ENCODE measurements at places on chromosomes 2 and 18.

- no peak for DNase-seq
Observed at GRCh38 chr2:88746929-88747490, 55.5 kb downstream of the RPIA start.

- no peak for DNase-seq
Observed at GRCh38 chr18:22883827-22884226, 49.3 kb upstream of the RBBP8 start.

GRCh38 chr18:52394602-52395001, 54.6 kb downstream of the DCC start:
- DNase-seq, result no peak

DNA sequence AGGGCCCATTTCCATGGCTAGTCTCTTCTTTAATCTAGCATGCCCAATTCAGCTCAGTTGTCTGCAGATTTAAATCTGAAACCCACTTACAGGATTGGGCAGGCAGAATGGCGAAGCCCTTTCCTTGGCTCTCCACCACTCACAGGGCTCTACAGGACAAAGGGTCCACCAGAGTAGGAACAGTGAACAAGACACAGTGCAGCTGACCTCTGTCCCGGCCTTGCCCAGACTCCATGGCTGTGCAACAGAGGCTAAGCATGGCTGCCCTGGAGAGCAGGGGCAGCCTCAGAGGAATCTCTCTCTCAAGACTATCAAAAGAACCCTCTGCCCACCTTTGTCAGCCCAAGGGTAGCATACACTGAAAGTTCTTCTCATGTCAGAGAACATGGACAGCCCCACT, 9.7 kb upstream of the ATP6V1B1 start:
- DNase-seq, result no peak

DNA sequence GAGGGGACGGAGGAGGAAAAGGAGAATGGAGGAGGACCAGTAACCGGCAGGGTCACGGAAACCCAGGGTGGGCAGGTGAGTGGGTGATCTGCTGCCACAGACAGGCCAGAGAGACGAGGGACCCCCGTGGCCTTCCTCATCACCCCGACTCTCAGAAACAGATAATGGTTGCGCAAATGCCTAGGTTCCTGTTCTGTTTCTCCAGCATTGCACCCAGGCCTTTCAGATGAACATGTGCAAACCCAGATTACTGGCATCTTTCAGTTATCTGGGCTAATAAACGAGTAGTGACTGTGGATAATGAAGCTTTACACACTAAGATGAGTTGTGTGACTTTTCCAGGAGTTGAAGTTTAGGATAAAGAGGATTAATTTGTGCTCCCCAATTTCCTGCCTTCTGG, 46.5 kb downstream of the TET3 start:
- no peak for DNase-seq

GRCh38 chr2:205902900-205903237, 183.1 kb downstream of the INO80D start:
- no peak for DNase-seq

DNA sequence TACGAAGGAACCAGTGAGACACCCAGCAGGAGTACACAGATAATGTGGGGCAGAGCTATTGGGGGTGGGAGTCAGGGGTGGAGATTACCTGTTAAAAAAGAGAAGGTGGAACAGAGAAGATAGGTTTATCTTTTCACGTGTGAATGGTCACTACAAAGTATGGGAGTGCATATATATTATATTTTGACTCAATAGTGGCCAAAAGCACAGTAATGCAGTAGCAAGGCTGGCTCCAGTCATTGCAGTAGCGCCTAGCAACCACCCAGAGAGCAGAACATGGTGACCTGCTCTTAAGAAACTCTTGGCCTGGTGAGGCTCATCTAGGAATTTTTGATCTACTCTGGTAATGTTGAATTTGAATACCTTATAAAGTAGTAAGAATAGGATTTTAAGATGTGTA, 1.0 kb downstream of the IMPACT start:
- no peak for DNase-seq

DNA sequence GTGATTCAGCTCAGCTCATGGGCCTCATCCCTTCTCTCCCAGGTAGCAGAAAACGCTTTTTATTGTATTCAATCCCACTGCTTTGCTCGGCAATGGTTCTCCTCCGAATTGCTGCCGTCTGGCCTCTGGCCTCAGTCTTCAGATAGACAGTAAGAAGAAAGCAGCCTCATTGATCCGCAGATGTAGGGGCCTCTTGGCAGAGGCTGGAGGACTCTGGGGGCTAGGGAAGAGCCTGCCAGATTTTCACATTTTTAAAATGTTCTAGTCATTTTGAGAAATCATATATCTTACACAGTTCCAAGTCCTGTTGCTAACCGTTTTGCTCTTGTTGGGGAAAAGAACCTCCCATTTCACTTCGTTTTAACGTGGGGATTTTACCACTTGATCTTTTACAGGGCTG, 123.3 kb downstream of the RNF144A start:
- no peak for DNase-seq

DNA sequence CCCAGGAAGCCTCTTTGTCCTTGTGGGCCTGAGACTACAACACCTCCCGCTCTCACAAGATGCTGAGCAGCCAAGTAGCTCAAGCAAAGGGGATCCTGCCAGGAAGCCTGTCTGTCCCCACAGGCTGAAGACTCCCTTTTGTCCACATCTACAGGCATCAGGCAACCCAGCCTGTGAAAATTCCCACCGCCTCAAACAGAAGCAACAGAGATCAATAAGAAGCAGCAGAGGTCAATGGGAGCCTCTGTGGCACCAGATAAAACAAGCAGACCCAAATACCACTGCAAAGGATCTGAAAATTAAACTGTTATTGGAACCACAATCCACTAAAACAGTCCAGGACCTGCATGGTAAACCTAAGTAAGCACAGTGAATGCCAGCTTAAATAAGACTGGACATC, 48.5 kb downstream of the ASXL2 start:
- DNase-seq, result no peak

GRCh38 chr2:45606796-45607195, 4.3 kb downstream of the SRBD1 start:
- no peak for DNase-seq

GRCh38 chr2:196249860-196250259, 78.5 kb upstream of the STK17B start:
- DNase-seq, result no peak
